GM23338 (cell line): ENCODE measurements at places on chromosomes 7 and 10. TPM values are rescaled to one million over a fixed set of nuclear protein-coding genes. Genes with fewer than 3 reads are reported as not detected.

Gene SLIT1
- total RNA-seq, result 1.7 and 2.0 TPM in 2 replicates

Gene AGMO
- total RNA-seq, result 0.42 and 3.9 TPM in 2 replicates

Gene SPDYE5
- not detected in 2 replicates for total RNA-seq

Gene PNLIPRP1
- not detected in 2 replicates for total RNA-seq

Gene SPDYE2B
- total RNA-seq, result not detected in 2 replicates

Gene CTNNA3
- 0.50 and 3.3 TPM in 2 replicates for total RNA-seq

Gene UTF1
- 7.7 and 12.2 TPM in 2 replicates for total RNA-seq

Gene ITIH2
- total RNA-seq, result not detected in 2 replicates

- H3K4me1 ChIP-seq, result peaks cover 8% of the 10 kb centered on the region; the same call in 1 of the 2 replicates
- DNase-seq, result no peak
- H3K27ac ChIP-seq, result peak overlapping the region; percentile 78; the same call in 1 of the 2 replicates
- 0 out of 2 replicates have a peak, but pooled peaks cover 4% of the 10 kb centered on the region for H3K36me3 ChIP-seq
- H3K27me3 ChIP-seq, result no peaks in the 10 kb centered on the region
- H3K4me3 ChIP-seq, result peak overlapping the region; percentile 99
These were observed 544 bp downstream of the SEC23IP start for GRCh38 chr10:119893074-119893473.

DNA sequence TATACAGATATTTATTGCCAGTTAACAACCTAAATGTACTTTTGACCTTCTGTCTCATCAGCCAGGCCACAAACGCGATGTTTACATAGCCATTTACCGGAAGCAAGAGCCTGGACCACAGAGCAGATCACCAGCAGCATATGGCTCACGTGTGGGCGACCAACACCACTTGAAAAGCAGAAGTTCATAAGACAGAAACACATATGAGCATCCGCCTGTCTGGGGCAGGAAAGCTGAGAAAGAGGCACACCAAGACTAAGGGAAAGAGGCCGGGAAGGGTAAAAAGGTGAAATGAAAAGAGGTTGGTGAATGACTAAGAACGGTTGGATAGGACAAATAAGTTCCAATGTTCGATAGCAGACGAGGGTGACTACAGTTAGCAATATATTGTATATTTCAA is 1.3 kb downstream of the ABCB1 start:
- no peaks in the 10 kb centered on the region for H3K4me1 ChIP-seq
- H3K36me3 ChIP-seq, result no peaks in the 10 kb centered on the region
- no peak overlapping the region for H3K4me3 ChIP-seq
- H3K27me3 ChIP-seq, result peaks cover 39% of the 10 kb centered on the region
- no peak for DNase-seq

DNA sequence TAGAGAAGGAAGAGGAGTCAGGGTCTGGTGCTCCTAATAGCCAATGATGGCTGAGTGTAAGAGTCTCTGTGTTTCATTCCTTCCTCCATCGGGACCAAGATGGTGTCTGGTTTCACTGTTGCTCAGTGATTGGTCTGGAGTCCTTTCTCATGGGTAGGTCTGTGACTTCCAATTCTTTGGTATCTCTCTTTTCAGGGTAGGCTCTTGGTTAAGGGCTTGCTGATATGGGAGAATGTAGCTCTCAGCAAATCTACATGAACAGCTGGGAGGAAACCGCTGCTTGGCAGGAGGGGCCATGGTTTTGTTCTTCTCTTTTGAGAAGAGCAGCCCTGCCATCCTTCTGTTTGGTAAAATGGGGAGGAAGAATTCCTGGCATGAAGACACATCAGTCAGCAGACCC is 209.1 kb upstream of the PODXL start:
- no peak overlapping the region for H3K27ac ChIP-seq
- no peaks in the 10 kb centered on the region for H3K36me3 ChIP-seq
- no peaks in the 10 kb centered on the region for H3K4me1 ChIP-seq
- DNase-seq, result no peak
- H3K4me3 ChIP-seq, result no peak overlapping the region

GRCh38 chr10:73935895-73936294 is 25.0 kb downstream of the PLAU start:
- H3K4me1 ChIP-seq, result peaks cover 11% of the 10 kb centered on the region
- H3K4me3 ChIP-seq, result no peak overlapping the region
- no peaks in the 10 kb centered on the region for H3K27me3 ChIP-seq
- no peaks in the 10 kb centered on the region for H3K36me3 ChIP-seq
- DNase-seq, result no peak
- H3K27ac ChIP-seq, result no peak overlapping the region

- H3K27me3 ChIP-seq, result no peaks in the 10 kb centered on the region
- H3K4me1 ChIP-seq, result no peaks in the 10 kb centered on the region
- H3K36me3 ChIP-seq, result no peaks in the 10 kb centered on the region
These were observed 64.6 kb downstream of the UNCX start for GRCh38 chr7:1297017-1297960.
